Mammary epithelial cell (primary cell): ENCODE measurements at places on chromosomes 2 and 18.

DNA sequence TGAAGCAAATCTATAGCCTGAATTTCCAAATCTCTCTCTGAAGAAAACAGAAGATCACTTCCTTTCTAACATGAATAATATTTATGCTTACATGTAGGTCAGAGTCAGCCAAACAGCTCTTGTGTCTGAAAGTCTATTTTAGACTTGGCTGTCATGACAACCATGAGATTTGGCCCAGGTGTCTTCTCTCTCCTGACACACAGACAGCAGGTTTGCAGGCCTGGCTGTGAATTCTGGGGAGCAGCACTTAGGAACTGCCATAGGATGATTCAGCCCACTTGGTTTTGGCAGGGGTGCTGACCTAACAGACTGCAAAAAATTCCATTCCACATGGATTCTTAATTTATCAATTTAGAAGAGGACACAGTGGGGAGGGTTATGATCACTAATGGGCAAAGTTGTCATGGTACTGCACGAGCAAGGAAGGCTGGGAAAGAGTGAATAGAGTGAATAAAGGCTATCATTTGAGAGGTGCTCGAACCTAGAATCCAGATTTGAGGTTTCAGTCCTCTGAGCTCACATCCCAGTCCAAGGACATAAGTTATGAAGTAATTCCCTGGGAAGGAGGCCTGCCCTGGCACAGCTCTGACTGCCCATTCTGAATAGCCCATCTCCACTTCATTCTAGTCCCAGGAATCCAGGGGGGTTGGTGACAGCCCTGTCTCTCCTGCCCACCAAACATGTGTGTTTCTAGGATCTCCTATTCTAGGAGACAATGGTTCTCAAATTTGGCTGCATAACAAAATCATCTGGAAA is 453.9 kb upstream of the TRIB2 start:
- DNase-seq = peak; percentile 19

DNA sequence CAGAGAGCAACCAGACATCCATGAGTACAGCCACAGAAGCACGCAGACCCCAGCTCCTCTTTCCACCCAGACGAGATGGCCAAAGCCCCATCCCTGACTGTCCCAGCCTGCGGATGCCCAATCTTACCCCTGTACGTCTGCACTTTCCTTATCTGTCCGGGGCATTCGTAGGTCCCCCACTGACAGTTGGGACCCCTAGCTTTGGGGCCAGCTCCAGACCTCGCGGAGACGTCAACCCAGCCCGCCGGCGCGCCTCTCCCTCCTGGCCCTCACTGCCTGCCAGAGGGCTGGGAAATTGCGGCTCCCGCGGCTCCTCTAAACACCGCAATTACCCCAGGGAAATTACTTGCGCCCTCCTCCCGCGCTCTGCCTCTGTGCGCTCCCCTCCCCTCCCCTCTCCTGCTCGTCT is 2.3 kb downstream of the ECEL1 start:
- DNase-seq = no peak

GRCh38 chr2:176140513-176141317 is 10.6 kb upstream of the HOXD4 start:
- peak; percentile 53 for DNase-seq

- peak; percentile 51 for DNase-seq
Measured at GRCh38 chr2:216490061-216490460, 8.6 kb upstream of the RPL37A start.
